ENCODE measurements at places on chromosomes 1 and 21.
A peak's percentile ranks its signal among the peaks of the same experiment; 100 is the strongest.

DNA sequence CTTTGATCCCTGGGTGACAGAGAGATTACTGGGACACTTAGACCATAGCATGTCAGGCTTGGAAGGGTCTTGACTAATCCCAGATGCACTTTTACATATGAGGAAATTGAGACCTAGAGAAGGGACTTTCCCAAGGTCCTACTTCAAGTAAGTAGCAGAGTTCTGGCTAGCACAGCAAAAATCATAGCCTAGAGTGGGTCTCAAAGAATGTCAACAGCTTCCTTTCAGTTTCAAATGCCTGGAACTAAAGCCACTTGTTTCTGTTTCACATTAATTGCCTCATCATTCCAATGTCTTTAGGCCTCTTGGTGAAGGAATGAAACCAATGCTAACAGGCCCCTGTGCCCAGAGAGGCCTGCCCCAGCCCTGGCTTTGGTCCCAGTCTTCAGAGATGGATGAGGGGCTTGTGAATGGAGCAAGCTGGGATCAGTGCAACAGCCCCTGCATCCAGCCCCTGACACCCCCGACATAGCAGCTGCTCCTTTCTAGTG lies 26.6 kb downstream of the ATF3 start:
- no peak for DNase-seq

DNA sequence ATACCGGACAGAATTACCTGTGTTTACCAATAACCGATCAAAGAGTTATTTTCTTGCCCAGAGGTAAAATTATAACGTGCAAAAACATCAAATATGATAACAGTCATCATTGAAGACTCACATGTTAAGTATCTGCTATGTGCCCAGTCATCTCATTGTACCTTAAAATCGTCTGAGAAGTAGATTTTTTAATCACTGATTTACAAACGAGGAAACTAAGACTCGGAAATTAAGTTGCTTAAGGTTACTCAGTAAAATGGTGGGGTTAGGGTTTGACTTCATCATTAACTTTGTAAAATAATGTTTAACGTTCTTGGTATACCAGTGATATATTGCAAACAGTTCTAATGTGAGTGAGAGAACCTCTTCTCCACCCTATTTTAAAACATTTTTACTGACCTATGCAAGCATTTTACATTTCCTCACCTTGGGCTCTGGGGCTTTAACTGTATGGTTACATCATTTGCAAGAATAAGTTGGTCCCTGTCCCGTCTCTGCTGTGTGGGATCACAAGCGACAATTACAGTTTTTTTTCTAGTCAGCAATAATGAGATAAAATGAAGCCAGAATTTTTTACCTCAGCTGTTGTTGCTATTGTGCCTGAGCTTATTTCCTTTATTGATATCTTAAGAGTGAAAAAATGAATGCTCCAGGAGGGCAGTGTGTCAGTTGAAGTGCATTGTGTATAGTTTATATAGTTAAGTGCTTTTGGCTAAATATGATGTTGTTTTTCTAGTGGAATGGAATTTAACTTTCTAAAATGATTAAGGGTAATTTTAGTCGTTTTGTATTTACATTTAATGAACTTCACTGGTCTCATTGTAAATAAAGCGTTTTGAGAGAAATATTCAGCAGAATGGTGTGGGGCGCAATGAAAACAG lies 2.7 kb downstream of the RPRD2 start:
- no peak for DNase-seq

GRCh38 chr1:7261490-7261889 lies 476.2 kb downstream of the CAMTA1 start:
- DNase-seq = no peak

GRCh38 chr1:245310571-245311531 lies 156.1 kb downstream of the KIF26B start:
- no peak for DNase-seq

DNA sequence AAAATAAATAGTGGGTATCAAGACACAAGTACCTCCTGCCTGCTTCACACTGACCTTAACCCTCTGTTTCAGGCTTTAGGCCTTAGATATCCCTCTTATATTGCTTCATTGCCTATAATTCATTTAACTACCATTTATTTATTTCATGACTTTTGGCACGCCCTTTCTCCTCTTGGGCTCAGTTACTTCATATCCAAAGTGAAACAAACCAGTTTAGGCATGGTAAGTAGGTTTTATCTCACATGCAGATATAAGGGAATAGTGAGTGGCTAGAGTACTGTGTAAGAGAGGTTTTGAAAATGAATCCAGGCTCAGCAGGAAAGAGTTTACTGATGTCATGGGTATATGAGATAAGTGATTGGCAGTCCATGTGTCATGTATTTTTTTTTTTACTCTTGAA lies 69.8 kb upstream of the BEND5 start:
- no peak for DNase-seq

DNA sequence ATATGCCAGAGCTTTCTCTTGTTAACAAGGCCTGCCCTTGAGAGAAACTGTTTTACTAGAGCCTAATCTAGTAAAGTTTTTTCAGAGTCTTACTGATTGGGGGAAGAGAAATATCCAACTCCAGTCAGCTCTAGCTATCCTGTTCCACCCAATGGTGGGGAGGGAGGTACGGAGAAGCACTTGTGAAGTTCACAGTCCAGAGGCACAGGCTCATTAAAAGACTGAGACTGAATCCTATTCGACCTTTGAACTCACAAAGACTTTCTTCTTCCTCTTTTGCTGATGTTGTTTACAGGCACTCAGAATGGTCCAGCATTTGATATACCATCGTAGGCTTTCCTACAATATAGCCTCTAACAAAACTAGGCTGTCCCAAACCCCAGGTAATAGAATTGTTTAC lies 15.5 kb upstream of the SFT2D2 start:
- no peak for DNase-seq

DNA sequence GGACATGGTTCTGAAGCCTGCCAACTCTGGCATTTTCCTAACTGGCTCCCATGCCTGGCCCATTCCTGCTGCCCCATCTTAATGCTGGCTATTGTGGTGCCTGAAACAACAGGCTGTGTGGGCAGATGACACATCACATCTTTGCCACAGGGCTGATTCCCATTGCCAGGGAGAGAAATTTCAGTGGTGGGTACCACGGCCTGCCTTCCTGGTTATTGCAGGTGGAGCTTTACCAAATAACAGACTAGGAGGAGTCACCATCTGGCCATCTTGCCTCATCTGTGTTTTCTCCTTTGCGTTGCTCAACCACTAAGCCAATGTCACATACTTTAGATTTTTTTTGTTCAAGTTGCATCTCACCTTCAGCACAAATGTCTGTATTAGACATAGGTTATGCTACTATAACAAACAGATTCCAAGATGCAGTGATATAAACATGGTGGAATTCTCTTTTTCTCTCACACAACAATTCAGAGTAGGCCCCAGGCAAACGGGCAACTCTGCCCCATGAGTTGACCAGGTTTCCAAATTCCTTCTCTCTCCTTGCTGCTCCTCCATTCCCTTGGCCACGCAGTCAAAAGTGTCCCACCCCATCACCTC lies 14.1 kb downstream of the CDA start:
- no peak for DNase-seq

- no peak for DNase-seq
These were observed 50.0 kb upstream of the SYT6 start for GRCh38 chr1:114203595-114204128.

DNA sequence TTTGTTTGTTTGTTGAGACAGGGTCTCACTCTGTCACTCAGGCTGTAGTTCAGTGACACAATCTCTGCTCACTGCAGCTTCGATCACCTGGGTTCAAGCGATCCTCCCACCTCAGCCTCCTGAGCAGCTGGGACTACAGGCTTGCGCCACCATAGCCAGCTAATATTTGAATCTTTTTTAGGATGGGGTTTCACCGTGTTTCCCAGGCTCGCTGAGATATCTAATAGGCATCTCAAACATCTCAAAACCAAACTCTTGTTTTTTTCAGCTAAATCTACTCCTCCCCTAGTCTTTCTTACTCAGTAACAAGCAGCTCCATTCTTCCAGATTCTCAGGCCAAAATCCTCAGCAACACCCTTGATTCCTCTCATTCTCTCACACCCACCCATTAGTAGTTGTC lies 22.0 kb upstream of the SRRM1 start:
- no peak for DNase-seq

GRCh38 chr1:45876000-45876617 lies 72.7 kb downstream of the MAST2 start:
- no peak for DNase-seq

DNA sequence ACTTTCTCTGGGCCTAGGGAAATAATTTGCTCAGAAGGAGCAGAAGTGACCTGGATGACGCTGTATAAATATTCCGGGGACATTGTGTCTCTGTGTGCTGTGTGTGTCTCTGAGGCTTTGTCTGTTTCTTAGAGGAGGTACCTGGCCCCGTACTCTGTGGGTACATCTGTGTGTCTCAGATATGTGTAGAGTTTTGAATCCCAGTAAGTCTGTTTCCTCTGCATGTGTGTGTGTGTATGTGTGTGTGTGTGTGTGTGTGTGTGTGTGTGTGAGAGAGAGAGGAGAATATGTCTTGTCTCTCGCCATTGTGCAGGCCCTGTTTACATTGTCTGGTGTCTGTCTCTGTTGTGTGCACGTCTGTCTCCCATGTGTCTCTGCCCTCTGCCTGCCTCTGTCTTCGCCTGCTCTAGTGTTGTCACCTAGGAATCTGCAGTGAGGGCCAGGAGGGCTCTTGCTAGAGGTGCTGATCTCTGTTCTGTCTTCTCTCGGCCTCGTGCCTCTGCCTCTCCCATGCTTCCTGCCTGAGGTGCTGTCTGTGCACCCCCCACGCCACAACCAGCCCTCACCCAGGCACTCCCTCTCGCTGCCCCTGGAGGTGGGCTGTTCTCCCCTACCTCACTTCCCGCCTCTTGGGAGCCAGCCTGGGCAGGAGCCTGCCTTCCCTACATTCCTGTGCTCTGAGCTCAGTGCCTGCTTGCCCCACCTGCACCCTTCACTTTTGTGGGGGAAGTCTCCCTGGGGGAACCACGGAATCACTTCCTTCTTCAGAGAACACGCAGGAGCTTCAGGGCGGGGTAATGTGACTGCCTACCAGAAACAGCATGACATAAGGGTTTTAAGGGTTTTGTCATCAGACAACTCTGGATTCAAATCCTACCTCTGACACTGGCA lies 5.9 kb downstream of the MAP7D1 start:
- DNase-seq = peak; percentile 42

Data from tibial artery (tissue), 4 donors.